ENCODE measurements at places on chromosomes 1 and 21.
A peak's percentile ranks its signal among the peaks of the same experiment; 100 is the strongest.

GRCh38 chr1:228941666-228942065 is 206.4 kb downstream of the RHOU start:
- DNase-seq = no peak

DNA sequence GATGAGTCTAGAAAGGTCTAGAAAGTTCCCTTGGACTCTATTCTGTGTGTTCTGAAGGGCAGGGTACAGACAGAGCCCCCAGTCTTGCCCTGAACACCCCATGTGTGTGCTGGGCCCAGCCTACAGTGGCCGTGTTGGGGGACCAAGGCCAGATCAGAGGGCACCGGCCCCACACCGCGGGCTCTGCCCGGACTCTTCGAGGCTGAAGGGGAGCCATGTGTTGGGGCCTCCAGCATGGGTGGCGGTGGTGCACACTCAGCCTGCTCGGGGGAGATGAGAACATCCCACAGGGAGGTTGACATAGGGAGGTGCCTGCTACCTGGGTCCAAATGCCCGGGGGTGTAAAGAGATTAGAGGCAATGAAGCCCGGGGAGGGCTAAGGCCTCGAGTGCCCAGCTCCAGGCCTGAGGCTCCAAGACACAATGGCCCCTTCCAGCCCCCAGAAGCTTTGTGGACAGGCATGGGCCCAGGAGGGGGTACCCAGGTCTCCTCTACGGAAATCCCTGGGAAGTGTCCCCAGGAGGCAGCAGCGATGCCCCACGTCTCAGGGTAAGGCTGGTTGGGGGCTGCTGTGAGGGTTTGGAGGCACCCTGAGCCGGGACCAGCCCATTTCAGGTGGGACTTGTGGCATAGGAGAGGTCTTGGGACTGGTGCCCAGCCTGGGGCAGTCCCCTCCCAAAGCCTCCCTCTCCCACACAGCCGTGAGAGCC is 12.1 kb downstream of the ARHGEF16 start:
- peak; percentile 24 for DNase-seq

- DNase-seq = no peak
Observed at GRCh38 chr1:198162091-198162767, 5.4 kb downstream of the NEK7 start.

DNA sequence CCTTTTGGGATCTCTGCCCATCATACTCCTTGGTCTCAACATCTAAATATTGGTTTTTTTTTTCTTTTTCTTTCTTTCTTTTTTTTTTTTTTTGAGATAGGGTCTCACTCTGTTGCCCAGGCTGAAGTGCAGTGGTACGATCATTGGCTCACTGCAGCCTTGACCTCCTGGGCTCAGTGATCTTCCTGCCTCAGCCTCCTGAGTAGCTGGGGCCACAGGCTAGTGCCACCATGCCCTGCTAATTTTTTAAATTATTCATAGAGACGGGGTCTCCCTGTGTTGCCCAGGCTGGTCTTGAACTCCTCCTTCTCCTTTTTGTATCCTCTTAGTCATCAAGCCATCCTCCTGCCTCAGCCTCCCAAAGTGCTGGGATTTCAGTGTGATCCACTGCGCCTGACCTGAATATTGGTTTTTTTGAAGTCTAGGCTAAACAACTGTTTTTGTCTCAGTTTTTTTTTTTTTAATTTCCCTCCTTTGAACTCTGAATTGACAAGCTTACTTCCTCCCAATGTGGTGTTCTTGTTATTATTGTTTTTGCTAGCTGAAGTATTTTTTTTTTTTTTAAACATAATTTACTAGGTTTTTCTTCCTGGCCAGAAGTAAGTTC is 30.9 kb downstream of the MAPKAPK2 start:
- no peak for DNase-seq

DNA sequence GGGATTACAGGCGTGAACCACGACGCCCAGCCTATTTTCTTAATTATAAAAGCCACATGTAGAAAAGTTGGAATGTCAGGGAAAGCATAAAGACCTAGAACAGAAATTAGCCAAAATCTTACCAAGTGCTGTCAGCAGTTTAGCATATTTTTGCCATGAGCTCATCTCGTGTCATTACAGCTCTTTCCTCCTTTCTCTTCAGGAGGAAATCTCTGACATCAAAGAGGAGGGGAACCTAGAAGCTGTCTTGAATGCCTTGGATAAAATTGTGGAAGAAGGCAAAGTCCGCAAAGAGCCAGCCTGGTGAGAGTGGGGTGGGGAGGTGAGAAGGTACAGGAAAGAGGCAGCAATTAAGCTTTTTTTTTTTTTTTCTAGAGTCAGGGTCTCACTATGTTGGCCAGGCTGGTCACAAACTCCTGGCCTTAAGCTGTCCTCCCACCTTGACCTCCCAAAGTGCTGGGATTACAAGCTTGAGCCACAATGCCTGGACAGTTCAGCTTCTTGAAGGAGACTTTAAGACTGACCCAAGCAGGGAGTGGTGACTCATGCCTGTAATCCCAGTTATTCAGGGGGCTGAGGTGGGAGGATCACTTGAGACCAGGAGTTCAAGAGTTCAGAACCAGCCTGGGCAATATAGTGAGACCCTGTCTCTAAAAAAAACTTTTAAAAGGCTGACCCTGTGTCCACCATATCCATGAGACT is 8.4 kb upstream of the BGLAP start:
- DNase-seq = no peak

DNA sequence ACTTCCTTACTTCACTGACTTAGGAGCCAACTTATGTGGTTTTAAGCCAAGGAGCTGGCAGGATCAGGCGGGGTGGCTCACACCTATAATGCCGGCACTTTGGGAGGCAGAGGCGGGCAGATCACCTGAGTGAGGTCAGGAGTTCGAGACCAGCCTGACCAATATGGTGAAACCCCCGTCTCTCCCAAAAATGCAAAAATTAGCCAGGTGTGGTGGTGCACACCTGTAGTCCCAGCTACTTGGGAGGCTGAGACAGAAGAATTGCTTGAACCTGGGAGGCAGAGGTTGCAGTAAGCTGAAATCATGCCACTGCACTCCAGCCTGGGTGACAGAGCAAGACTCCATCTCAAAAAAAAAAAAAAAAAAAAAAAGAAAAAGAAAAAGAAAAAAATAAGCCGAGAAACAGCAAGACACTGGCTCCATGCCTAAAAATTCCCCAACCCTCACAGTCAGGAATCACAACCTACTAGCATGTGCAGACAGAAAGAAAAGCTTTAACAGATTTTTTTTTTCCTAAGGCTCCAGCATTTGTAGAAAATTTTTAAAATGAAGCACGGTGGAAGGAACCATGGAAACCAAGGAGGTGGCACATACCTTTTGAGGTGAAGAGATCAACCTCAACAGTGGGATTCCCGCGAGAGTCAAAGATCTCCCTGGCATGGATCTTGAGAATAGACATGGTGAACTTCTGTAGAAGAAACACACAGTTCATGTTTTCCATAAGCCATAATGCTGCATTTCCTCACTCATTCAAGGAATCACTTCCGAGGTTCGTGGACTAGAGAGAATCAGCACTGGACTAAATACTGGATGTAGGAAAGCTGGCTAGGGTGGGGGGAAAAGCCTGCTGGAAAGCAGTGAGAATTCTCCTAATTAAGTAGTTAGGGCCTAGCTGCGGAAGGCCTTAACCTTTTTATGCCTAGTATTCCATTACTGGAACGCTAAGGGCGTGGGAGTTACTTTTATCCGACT is 4.0 kb downstream of the ENO1 start:
- no peak for DNase-seq

GRCh38 chr1:162562470-162562828 is 927 bp downstream of the UAP1 start:
- DNase-seq = no peak

DNA sequence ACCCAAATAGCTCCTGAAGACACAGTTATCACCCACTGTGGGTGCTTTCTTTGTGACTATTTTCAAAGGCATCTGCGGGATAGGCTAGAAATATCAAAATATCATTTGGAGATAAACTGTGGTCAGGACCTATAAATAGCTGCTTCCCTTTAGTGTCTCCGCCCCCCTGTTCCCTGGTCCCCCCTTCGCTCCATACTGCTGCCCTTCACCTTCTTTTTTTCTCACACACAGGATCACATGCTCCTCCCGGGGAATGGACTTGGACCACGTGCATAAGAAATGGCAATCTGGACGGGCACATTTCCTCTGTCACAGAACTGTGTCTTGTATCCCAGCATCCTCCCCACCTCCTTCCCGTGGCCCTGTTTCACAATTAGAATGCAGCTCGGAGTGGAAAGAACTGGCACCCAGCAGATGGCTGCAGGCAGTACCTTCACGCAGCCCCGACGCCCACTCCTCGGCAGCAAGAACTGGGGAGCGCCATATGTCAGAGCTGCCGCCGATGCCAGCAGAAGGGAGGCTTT is 68.8 kb upstream of the SSX2IP start:
- DNase-seq = no peak

- no peak for DNase-seq
Observed at GRCh38 chr1:203743091-203743571, 21.9 kb upstream of the LAX1 start.

DNA sequence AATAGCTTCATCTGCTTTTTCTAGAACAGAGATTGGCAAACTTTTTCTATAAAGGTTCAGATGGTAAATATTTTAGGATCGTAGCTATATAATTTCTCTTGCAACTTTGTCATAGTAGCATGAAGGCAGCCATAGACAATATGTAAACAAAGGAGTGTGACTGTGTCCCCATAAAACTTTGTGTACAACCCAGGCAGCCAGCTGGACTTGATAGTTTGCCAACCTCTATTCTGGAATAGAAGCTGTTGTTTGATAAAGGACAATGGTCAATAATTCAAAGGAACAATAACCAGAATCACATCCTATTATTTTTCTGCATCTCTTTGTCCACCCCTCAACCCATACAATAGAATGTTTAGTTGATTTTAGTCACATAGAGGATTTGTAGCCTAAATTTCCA is 286.7 kb downstream of the LMX1A start:
- no peak for DNase-seq

DNA sequence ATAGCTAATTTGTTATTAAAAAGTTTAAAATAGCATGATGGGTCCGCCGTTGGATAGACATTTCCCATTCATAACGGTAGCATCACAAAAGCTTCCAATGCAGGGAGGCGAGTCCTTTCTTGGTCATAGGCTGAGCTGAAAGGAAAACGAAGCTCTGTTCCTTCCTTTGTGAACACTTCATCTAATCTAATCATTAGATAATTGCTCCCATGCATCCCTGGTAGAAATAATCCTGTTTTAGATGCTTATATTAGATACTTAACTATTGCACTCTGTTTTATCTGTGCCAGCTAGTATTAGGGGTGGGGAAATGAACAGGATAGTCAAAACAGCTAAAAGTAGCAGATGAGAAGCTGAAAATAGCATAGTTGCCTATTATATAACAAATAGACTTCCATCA is 215.0 kb downstream of the SLC35F3 start:
- DNase-seq = no peak

DNA sequence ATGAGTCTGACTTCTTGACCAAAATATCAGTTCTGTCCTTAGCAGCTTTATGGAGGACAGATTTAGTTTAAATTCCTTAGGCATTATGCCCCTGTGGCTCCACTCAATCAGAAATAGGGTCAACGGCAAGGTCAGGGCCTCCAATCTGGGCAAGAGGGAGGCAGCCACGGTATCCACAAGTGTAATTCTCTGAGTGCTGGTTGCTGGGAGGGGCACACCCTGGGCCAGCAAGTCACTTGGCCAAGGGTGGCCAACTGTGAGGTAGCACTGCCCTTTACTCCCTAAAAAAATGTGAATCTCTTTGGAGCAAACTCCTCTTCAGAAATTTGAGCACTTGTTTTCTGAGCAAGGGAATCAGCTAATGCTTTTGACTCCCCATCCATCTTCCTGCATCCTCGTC is 12.8 kb downstream of the SPATA46 start:
- DNase-seq = no peak

DNA sequence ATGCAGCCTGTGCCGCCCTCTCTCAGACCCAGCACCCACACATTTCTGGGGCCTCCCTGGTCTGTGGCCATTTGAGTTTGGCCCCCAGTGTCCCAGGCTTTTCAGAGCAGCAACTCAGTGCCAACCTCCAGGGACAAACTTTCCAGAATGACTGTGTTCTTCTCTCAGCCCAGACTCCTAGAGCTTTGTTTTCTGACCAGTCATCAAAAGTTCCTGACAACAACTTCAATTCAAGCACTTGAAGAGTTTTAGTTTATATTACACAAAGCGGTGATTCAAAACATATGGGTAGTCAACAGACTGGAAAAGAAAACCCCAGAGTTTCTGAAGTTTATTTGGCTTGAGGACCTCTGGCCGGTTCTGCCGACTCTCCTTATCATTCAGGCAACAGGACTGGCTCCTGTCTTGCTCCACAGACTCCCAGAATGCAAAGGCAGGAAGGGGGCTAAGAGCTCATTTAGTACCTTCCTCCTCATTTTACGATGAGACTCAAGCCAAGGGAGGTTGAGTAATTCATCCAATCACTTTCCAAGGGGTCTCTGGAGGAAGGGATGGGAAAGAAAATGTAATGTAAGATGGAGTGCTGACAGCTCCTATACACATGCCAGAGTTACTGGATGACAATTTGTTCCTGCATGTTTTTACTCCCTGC is 27.0 kb upstream of the TIAM1 start:
- DNase-seq = peak; percentile 57

DNA sequence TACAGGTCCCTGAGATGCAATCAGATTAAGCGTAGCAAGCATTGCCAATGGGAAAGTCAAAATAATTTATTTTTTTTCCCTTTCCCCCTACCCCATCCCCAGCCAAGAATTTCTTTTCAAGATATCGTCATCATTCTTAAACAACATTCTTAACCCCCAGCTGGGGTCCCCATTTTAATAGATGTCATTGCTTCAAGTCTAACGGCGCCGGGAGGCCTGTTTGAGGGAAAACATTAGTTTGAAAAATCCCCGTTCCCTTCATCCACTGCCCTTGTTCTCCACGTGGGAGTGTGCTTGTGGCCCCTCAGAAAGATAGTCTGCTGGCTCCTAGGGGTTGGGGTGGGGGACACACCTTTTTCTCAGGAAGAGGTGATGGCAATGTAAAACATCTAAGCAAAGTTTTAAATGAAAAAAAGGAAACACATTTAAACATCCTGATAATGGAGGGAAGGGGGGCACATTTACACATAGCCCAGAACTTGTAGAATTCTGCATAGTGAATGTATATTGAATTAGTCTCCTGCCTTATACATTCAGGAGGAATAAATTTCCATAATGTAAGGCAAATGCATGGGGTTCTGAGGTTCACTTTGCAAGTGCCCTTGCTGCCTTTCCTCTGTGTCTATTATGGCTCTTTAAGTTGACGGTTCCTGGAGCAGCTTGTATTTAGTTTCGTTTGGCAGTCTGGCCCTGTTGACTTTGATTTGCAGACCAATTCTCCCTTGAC is 6.8 kb downstream of the TRNP1 start:
- DNase-seq = no peak

DNA sequence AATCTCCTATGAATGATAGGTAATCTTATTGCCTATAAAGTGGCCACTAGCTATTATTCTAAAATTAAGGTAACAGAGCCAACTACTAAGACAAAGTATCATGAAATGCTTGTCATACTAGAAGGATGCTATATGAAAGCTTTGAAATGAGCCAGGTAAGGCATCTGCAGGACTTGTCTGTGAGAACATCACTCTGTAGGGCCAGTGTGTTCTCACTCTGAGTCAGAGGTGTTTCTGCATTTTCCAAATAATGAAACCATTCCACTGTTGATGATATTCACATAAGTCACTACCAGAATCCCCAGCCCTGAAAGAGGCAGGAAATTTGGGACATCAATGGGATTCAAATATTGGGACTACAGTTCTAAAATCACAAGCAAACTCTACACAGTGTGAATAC is 25.8 kb upstream of the GBP5 start:
- no peak for DNase-seq

- no peak for DNase-seq
Observed at GRCh38 chr1:4701276-4701675, 46.9 kb downstream of the AJAP1 start.

- no peak for DNase-seq
Observed at GRCh38 chr1:50667272-50667671, 244.0 kb upstream of the DMRTA2 start.

Data from Right ventricle myocardium superior (tissue), 1 donor.